ENCODE measurements at places on chromosomes 5 and 9.

- no peak for DNase-seq
These were observed 47.8 kb downstream of the S1PR3 start for GRCh38 chr9:89039104-89039465.

DNA sequence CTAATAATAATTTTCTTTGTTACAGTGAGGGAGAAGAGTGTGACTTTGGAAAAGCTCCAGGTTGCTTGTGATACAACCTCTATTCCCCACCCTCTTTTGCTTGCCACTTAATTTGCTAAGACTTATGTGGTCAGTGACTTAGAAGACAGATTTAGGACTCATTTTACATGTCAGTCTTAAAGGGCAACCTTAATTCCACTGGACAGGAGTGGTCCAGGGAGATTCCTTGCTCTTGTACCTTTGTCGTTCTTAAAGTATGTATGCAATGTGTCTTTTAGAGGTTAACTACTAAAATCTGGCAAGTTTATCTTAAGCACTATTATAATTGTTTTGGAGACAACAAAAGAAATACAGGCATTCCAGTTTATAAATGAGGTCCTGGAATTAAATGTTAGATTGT, 20.0 kb downstream of the SLC30A5 start:
- DNase-seq: no peak

DNA sequence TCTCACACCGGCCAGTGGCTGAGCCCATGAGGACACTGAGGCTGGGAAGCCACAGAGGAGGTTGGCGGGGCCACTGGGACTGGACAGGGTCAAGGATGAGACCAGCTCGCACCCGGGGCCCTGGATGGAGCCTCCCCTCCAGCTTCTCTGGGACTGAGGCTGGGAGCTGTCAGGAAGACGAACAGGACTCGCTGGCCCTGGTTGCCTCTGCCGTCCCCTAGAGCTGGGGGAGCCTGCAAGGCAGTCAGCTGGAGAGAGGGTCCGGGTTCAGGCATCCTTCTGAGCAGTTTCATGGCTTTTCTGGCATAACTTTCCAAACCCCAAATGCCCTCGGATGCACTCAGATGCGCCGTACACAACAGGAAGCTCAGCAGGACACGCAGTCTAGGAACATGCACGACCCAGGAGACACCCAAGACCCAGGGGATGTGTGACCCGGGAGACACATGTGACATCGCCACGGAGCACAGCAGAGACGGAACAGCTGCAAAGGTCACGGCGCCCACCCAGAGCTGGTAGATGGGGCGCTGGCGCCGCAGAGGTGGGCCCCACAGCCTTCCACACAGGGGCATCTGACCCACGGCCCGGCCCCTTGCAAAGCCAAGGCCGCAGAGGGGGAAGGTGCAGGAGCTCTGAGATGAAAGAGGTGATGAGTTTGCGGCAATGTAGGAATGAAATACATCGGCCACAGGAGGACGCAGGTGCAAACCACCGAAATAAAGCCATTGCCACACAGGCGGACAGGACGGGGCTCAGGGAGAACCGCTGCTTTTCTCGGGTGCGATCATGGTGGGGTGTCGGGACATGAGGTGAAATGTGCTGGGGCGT, 17.1 kb downstream of the TPPP start:
- DNase-seq: no peak

- no peak for DNase-seq
These were observed 75.7 kb upstream of the TGFBR1 start for GRCh38 chr9:99029083-99029645.

DNA sequence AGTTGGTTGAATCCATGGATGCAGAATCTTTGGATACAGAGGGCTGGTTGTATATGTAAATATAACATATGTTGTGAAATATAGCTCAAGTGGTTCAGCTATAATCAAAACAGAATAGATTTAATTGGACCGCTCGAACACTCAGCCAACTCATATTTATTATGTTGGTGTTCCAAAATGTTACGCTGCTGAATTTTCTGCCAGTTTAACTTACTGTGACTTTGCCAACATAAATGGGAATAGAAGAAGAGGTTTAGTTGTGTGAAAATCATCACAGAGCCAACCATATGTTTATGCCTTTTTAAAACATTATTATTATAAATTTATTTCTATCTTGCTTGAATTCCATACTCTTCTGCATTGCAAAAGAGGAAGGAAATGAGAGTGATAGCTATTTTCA, 178.2 kb upstream of the FBXL7 start:
- DNase-seq: no peak
